ENCODE measurements at places on chromosomes 4 and X.

DNA sequence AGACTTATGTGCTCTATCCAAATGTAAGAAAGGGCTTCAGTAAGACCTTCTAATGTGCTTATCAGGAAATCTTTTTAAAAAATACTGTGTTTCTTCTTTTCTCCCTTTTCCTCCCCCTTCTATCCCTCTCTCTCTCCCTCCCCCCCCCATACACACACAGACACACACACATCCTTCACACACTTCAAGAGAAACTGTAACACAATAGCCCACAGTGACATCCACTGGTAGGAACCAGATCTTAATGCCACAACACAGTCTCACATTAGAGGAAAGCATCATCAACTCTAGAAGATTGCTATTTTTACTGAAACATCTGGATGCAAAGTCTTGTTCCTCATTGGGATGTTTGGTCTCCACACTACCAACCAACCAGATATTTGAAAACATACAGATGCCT, 4.6 kb downstream of the PCDH19 start:
- DNase-seq = no peak

GRCh38 chr4:106320235-106320634, 3.9 kb downstream of the AIMP1 start:
- no peak for DNase-seq

DNA sequence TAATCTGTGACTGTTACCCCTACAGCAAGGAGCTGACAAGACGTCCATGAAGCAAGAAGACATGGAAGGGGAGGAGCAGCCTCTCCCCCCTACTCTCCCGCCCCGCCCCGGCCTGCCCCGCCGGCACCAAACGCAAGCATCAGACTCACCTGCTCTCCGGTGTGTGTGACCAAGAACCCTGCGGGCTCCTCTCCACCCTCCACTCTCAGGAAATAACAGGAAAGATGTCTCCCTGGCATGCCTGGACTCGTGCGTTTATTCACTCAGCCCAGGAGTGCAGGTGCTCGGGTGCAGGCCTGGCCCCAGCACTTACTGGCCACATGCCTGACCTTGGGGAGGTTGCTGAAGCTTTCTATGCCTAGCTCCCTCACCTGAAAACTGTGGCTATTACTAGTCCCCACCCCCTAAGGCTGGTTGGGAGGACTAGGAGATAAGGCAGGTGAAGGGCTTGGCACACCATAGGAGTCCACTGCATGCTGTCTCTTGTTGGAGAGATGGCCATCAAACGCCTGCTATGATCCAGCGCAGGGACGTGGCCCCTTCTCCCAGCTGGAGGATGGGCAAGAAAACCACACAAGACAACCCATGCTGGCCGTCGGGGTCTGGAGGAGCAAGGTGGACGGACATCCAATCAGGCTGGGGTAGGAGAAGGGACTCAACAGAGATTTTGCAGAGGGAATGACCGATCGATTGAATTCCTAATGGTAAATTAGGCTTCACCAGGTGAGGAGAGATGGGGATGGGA, 34.9 kb upstream of the CLDN24 start:
- no peak for DNase-seq

DNA sequence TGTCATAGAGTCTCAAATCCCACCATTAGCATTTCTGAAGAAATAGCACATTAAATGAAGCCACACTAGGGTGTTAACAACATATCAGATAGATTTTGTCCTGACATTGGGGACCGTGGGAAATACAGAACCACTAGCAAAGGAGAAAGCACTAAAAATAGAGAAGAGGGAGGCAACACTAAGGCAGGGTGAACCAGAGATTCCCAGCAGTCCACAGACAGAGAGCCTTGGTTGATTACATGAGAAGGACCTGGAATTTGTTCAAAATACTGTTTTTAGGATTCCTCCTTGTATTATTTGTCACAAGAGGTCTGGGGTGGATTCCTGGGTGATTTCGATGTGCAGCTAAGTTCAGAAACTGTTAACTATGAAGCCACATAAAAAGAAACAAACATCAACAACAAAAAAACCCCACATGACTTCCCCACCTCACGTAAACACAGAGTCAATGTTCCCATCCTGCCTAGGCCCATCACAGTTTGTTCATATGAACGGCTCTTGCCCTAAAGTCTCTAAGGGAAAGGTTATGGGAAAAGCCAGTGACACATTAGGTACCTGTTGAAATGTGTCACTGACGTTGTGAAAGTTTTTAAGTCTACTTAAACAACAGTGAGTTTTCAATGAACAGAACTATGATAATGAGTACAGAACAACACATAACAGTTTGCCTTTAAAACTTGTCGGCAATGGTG, 23.6 kb upstream of the GRSF1 start:
- DNase-seq = no peak

DNA sequence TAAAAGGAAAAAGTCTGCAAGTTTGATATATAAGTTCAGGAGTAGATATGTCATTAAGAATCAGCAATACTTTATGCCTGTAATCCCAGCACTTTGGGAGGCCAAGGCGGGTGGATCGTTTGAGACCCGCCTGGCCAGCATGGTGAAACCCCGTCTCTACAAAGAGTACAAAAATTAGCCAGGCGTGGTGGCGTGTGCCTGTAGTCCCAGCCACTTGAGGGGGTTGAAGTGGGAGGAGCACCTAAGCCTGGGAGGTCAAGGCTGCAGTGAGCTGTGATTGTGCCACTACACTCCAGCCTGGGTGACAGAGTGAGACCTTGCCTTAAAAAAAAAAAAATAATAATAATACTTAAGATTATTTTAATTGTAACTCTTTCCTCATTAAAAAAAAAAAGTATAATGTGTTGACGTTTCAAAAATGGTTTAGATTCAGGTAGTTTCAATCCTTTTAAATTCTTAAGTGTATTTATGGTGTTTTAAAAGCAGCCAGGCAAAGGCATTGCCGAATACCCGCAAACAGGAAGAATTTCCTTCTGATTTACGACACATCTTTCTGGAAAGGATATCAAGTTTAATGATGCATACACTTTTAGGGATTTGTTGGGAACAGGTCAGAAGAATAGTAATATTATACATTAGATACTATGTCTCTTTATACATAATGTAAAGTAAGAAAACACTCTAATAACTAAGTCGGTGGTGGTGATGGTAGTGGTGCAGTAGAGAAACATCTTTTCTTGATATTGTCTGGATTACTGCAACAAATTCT, 80.9 kb downstream of the KDM6A start:
- no peak for DNase-seq

GRCh38 chrX:11899091-11899490, 141.1 kb downstream of the MSL3 start:
- peak; percentile 83 for DNase-seq

GRCh38 chrX:122220644-122221373, 963.3 kb upstream of the GRIA3 start:
- DNase-seq = no peak

GRCh38 chrX:10988653-10989052, 122.5 kb upstream of the HCCS start:
- DNase-seq = no peak

DNA sequence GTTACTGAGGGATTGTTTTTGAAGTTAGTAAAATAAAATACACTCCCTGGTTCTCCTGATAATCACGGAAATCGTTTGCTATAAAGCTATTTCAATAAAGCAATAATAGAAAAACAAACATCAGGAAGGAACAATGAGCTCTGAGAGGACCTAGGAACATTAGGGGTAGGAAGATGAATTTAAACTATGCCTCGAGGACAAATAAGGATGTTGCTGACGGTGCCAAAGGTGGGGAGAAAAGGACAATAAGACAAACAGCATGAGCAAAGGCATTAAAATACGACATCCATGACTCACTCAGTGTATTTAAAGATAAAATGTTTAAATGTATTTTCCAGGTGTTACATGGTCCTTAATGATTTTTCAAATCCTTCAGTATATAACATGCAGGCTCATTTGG, 110.3 kb downstream of the MTNR1A start:
- DNase-seq = no peak

GRCh38 chr4:175441256-175441655, 370.8 kb downstream of the GPM6A start:
- DNase-seq = no peak

DNA sequence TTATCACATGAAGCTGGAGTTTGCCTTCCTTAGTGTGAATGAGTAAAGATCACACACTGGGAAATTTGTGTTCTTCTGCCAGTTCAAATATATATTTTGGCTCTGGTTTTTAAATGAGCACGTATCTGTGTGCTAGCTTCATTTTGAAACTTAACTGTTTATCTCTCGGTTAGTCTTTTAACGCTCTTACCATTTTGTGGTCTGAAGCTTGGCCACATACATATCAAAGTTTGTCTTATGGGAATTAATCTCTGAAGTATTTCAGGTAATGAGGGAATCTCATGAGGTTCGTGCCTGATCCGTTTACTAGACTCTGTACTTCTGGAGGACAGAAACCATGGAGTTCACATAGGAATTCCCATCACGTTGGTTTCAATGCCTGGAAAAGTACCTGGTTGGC, 13.8 kb downstream of the ATP10D start:
- no peak for DNase-seq

DNA sequence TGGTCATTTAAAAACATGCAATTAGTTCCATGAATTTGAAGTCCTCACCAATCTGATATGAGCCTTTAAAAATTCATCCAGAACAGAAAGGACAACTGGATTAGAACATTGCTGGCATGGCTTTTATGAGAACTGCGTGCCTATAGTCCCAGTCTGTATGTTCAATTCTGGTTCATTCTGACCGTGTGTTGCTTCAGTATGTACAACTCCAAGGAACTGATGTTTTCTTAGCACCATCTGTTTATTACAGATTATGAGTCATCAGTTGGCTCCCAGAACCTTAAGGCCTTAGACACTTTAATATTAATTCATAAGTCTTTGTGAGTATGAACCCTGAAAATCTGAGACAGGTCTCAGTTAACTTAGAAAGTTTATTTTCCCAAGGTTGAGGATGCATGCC, 115.0 kb downstream of the CEP44 start:
- DNase-seq = no peak

DNA sequence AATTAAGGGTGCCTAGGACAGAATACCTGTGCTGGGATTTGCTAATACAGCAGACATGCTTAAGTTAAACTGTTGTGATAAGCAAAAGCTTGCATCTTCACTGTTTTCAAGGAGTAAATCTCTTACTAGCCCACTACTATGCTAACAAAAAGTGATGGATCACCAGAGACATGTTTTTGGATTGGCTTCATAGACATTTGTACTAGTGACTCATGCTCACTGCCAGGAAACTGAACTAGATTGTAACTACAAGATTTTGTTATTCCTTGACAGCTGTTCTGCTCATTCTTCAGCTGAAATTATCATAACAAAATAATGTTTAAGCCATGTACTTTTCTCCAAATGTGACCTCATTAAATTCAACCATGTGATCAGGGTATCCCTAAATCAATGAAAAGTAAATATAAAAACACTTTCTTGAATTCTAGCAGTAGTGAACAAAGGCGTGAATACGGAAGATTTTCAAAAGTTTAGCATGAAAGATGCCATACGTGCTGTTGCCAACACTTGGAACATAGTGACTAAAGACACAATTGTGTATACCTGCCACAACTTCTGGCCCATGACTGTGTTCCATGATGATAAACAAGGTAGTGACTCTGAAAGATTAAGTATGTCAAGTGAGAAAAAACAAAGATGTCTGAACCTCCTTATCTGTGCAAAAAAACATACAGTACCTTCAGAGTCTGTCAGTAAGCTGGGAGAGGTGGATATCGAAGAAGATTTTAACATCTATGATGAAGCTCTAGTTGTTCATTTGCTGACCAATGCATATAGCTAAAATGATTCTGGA, 154.0 kb downstream of the BTC start:
- peak; percentile 88 for DNase-seq

GRCh38 chr4:72496119-72496518, 72.9 kb downstream of the ADAMTS3 start:
- DNase-seq = no peak

GRCh38 chr4:113080050-113080449, 30.6 kb downstream of the ANK2 start:
- no peak for DNase-seq

DNA sequence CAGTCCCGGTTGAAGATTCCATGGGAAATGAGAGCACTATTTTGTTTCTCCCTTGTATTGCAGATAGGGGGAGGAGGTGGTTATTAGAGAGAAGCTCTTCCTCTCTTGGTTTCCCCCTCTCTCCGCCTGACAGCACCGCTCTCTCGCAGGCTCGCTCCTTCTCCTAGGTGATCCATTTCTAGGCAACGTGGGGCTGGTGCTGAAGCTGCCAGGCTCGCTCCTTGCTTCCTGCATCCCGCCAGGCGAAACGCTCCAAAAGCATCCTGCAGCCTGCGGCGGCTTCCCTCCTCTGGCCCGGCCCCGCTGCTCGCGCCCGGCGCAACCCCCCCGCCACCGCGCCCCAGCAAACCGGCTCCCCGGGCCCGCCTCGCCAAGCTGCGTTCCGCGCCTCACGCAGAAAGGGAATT, at the start of gene GRID2:
GRID2 (plus strand) TSS at position 346 of the 407 bp plus-strand sequence.
- no peak for DNase-seq

DNA sequence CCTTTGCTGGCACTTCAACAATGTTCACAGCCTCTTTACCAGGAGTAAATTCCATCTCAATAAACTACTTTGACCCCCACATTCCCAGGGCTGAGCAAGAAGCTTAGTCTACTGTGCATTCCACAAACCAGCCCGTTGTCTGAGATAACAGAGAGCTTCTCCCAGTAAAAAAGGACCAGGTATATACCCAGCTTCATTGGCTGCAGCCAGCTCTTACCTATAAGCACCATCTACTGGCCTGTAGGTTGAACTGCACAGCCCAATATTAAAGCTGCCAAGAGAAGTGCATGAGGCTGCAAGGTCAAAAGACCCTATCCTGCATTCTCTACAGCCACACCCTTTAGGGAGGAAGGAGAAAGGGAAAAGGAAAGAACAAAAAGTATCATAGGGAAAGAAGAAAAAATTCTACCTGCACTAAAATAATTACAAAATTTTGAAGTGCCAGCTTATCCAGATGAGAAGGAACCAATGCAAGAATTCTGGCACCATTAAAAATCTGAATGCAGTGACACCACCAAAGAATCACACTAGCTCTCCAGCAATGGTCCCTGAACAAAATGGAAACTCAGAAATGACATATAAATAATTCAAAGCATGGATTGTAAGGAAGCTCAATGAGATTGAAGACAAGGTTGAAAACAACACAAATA, 45.7 kb upstream of the INTU start:
- DNase-seq = peak; percentile 5

- DNase-seq = no peak
Observed at GRCh38 chr4:173446416-173446815, 47.5 kb upstream of the SCRG1 start.

DNA sequence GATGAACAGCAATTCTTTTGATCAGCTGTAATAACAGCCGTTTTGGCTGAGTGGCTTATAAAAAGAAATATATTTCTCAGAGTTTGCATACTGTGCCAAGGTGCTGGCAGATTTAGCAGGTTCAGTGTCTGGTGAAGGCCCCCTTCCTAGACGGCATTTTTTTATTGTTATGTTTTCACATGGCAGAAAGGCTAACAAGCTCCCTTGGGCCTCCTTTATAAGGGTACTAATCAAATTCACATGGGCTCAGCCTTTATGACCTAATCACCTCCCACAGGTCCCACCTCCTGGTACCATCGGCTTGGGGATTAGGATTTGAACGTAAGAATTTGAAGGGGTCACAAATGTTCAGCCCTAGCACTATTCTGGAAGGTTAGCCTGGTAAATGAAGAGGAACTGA, 431.9 kb downstream of the SPOCK3 start:
- no peak for DNase-seq

- DNase-seq = no peak
Observed at GRCh38 chr4:176782794-176783193, 9.9 kb downstream of the VEGFC start.

GRCh38 chrX:100812216-100813158, 7.7 kb upstream of the CSTF2 start:
- DNase-seq = no peak
